ENCODE measurements at places on chromosomes 16 and 17. TPM values are rescaled to one million over a fixed set of nuclear protein-coding genes. Genes with fewer than 3 reads are reported as not detected.

ABCA10 gene
- 2.8 TPM for total RNA-seq

FBXL16 gene
- not detected for total RNA-seq

ADAM11 gene
- 0.66 TPM for total RNA-seq

GDPD1 gene
- total RNA-seq = 1.5 TPM

SOX9 gene
- total RNA-seq = 4.1 TPM

KRTAP2-2 gene
- not detected for total RNA-seq

ARL5C gene
- not detected for total RNA-seq
